NCI-H526 treated with DMSO at 0.1 percent for 48 hours (cell line): ENCODE measurements at places on chromosomes 6 and 20.
A peak's percentile ranks its signal among the peaks of the same experiment; 100 is the strongest.

DNA sequence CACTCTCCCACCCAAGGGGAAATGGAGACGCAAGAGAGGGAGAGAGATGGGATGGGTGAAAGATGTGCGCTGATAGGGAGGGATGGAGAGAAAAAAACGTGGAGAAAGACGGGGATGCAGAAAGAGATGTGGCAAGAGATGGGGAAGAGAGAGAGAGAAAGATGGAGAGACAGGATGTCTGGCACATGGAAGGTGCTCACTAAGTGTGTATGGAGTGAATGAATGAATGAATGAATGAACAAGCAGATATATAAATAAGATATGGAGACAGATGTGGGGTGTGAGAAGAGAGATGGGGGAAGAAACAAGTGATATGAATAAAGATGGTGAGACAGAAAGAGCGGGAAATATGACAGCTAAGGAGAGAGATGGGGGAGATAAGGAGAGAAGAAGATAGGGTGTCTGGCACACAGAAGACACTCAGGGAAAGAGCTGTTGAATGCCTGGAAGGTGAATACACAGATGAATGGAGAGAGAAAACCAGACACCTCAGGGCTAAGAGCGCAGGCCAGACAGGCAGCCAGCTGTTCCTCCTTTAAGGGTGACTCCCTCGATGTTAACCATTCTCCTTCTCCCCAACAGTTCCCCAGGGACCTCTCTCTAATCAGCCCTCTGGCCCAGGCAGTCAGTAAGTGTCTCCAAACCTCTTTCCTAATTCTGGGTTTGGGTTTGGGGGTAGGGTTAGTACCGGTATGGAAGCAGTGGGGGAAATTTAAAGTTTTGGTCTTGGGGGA lies 754 bp downstream of the TNF start:
- DNase-seq = no peak

- DNase-seq = no peak
Measured at GRCh38 chr6:47096211-47096895, 54.2 kb upstream of the ADGRF1 start.

DNA sequence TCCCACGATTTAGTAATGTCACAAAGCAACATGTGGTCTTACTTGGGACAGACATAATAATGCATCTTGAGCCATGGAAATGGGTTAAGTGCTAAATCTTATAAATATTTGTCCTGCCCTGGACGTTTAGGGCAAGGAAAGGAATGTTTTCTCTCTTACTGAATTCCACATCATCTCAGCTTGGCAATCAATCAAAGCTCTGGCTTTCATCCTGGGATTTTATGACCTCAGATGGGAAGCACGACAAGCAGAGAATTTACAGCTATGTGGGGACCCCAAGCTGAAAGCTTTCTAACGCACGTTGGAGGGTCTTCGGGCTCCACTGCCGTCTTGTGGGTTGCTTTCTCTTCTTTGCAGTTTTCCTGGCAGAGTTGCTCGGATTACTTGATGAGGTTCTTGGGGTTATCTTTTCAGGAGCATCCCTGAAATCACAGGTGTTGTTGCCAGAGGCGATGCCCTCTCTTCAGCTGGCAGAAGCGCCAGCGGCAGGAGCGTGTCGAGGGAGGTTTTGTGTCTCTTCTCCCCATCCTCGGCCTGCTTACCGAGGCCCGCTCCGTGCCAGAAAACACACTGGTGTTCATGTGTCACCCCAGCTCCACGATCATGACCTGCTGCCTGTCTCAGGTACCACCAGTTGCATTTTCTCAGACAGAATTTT lies 73.4 kb upstream of the FRMD1 start:
- DNase-seq = no peak

DNA sequence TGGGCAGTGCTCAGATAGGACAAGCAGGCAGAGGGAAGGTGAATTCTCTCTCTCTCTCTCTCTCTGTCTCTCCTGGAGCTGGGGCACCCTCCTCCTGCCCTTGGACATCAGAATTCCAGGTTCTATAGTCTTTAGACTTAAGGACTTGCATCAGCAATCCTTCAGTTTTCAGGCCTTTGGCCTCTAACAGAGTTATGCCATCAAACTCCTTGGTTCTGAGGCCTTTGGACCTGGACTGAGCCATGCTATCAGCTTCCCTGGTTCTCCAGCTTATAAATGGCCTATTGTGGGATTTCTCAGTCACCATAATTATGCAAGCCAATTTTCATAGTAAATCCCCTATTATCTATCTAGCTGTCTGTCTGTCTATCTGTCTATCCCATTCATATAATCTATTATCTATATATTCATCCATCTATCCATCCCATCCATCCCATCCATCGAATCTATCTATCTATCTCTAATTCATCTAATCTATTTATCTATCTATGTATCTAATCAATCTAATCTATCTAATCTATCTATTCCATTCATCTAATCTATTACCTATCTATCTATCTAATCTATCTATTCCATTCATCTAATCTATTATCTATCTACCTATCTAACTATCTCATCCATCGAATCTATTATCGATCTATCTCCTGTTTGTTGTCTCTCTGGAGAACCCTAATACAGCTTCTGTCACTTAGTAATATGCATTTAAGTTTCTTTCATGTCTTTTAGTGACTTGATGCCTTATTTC lies 48.2 kb upstream of the HIVEP1 start:
- DNase-seq = no peak

GRCh38 chr6:170106906-170107525 lies 183.9 kb downstream of the DLL1 start:
- DNase-seq = no peak

DNA sequence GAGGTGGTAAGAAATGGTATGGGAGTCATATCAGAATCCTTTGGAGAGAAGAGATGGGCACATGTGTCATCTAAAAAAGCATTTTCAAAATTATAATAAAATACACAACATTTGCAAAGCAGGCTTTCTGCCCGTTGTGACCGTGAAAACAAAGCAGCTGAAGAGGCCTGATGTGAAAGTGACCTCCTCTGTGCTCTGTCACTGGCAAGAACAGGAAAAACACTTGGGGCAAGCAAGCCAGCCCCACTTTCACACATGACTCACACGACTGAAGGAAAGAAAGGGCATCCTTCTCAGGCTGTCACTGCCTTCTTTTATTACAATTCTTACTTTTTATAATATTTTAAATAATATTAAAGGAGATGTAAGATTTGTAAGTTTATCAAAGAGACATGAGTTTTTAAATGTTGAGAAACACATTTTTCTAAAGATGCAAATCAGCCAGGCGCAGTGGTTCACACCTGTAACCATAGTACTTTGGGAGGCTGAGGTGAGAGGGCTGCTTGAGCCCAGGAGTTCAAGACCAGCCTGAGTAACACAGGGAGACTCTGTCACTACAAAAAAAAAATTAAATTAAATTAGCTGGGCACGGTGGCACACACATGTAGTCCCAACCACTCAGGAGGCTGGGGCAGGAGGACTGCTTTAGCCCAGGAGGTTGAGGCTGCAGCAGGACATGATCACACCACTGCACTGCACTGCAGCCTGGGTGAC lies 143.7 kb downstream of the BTBD9 start:
- peak; percentile 76 for DNase-seq

GRCh38 chr6:150370112-150370511 lies 1.3 kb downstream of the IYD start:
- DNase-seq = no peak

DNA sequence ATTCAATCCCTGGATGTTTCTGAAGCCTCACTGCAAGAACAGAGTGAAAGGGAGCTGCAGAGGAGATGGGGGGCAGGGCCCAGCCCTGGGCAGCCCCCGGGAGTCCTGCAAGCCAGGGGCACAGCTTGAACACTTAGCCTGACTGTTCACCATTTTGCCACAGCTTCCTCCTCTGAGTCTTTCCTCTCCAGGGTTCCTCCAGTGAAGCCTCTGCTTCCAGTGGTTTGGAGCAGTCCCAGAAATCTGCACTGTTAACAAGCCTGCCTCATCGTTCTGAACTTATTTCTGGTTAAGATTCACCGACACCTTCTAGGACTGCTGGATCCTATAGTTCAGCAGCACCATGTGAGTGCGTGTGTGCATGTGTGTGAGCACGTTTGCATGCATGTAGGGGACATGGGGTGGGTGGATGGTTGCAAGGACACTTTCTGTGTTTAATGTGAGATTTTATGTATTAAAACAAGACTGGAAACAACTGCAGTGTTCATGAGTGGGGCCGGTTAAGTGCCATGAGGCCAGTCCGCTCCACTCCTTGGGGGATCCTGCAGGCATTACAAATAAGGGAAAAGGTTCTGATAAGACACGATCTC lies 24.6 kb downstream of the CEBPB start:
- DNase-seq = no peak

GRCh38 chr6:139764498-139764986 lies 390.1 kb upstream of the CITED2 start:
- DNase-seq = no peak

DNA sequence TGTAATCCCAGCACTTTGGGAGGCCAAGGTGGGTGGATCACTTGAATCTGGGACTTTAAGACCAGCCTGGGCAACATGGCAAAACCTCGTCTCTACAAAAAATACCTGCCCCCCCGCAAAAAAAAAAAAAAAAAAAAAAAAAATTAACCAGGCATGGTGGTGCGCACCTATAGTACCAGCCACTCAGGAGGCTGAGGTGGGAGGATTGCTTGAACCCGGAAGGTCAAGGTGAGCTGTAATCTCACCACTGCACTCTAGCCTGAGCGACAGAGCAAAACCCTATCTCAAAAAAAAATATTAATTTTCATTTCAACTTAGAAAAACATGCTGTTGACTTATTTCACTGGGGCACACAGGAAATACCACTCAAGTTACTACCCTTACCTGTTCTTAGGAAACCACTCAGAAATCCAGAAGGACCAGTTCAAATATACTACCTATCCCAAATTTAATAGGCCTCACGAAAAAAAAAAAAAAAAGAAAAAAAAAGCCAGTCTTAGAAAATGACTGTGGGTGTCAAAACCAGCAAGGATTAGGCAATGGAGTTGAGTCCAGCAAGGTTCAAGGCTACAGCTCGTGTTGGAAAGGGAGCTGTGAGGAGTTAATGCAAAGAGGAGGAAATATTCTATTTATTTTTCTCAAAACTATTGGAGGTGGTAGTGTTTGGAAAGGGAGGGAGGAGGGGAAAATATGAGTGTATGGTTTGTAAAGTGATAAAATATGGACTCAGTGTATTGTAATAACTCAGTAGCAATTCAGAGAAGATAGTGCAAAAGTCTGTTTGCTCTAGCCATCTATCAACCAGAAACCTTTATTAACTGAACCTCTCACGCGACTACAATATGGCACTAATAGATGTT lies 33.9 kb upstream of the PIM1 start:
- no peak for DNase-seq

DNA sequence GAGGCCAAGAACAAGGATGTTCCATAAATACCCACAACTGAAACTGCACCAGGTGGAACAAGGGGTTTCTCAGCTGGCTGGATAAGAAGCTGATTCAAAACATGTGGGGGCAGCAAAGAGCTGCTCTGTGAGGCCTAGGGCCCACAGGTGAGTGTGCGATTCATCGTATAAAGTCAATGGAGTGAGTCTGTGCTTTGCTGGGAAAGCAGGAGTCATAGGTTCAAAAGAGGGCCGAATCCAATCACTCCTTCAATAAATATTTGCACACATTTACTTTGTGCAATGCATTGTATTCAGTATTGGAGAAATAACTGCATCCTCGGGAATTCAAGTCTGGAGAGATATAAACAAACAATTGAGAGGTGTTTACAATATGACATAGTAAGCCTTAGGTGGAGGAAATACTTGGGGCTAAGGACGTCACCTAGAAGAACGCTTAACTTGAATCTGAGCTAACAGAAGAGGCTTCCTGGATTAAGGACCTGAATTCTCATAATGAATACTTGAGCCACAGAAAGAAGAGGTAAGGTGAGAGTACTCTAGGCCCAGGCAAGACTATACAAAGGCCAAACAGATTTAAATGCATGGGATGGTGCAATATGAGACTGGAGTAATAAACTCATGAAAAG lies 83.7 kb upstream of the TMEM30A start:
- peak; percentile 36 for DNase-seq

DNA sequence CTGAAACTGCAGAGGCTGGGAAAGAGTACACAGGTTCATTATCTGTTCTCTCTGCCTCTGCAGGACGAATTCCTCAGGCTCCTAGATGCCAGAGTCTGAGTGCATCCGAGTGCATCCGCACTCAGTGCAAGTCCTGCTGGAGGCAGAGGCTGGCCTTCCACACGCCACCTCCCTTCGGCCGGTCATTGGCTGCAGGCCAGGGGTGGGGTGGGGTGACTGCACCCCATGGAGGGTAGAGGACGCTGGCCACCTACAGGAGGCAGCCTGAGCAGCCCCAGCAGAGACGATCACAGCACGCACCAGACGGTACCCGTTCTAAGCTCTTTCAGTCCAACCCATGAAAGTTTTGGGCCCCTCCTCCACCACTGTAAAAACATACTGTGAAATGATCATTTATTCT lies 11.7 kb downstream of the SFT2D1 start:
- DNase-seq = no peak

DNA sequence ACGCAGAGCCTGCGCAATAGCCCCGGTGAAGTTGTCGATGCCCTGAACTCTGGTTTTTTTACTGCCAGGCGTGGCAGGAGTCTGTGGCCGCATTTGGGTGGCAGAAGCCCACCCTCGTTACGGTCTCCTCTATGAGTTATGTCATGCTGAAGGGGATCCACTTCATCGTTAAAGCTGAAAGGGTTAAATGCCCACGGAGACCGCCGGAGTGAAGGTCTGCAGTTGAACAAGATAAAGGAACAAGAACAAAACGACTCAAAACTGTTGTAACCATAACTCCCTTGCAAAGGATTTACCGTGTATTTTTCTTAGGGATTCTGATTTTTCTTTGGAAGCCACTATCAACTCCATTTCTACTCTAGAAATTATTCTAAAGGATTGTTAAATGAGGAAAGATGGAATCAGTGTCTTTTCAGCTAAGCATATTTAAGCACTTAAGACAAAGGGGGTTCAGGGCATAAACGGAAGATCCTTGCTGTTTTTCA lies 501 bp upstream of the ELOVL5 start:
- DNase-seq = no peak

DNA sequence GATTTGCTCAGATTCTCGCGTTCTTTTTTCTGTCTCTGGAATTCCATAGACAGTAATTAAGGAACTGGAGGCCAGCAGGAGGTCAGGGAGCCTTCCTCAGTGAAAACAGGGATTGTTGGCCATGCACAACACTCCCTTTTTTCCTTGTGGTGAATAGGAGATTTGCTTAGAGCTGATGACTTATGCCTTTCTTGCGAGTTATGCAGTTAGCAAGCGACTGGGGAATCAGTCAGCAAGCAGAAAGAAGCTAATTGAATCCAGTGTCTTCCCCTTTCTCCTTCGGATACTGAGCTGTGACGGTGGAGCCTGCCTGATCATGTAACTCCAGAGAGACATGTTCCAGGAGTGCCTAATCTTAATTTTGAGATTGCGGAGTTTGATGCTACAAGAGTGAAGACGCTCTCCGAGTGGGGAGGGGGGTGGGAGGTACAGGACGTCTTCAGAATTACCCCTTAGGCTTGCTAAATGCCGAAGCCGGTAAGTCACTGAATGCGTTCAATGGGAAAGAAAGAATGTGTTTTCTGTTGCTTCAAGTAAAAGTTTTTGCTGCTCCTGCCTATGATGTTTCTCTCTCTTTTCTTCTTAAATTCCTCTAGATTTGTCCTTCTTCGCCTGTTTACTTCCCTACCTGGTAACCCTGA lies 165.9 kb downstream of the SASH1 start:
- DNase-seq = no peak

GRCh38 chr6:169019727-169020491 lies 233.7 kb downstream of the THBS2 start:
- DNase-seq = peak; percentile 58

GRCh38 chr6:137351890-137352289 lies 132.7 kb upstream of the IFNGR1 start:
- DNase-seq = no peak
